Fibroblast of villous mesenchyme (primary cell): ENCODE measurements at places on chromosomes 3 and 15. TPM values are rescaled to one million over a fixed set of nuclear protein-coding genes. Genes with fewer than 3 reads are reported as not detected.
A peak's percentile ranks its signal among the peaks of the same experiment; 100 is the strongest.

TBC1D23 gene
- total RNA-seq, result 55.4 and 90.2 TPM in 2 replicates

BCL2A1 gene
- total RNA-seq, result not detected in 2 replicates

HAUS2 gene
- 25.9 and 26.7 TPM in 2 replicates for total RNA-seq

GUCA1C gene
- total RNA-seq, result not detected in 2 replicates

CPNE9 gene
- not detected in 2 replicates for total RNA-seq

CHST13 gene
- not detected in 2 replicates for total RNA-seq

P2RY1 gene
- 0.32 and 0.43 TPM in 2 replicates for total RNA-seq

SLC38A3 gene
- not detected in 2 replicates for total RNA-seq

ZNF639 gene
- 57.7 and 60.9 TPM in 2 replicates for total RNA-seq

DNA sequence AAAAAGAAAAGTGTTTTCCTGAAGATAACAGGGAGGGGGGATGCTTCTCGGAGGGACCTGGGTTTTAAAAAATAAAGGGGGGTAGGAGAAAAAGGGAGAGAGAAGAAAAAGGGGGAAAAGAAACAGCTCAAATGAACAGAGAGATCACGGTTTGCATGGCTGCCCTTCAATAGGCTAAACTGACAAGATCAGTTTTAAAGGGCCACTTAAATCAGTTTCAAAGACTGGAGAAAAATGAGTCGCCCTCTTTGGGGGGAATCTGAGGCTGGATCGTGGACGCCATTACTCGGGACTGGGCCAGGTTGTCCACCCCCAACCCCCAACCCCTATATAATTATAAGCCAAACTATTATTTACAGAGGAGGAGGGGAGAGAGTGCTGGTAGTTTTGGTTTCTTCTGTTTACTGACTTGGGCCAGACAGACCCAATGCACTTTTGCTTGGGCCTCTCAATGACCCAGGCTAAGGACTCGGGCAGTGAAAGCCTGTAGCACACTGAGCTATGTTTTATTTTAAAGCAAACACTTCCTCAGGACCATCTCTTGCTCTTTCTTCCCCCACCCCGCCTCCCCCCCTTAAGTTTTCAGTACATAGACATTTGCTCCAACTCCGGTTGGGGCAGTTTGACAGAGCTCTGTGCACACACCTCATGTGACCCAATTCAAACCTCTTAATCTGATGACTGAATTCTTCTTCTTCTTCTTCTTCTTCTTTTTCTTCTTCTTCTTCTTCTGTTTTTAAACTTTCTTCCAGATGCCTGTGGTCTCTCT is 6.3 kb downstream of the NR2F2 start:
- DNase-seq, result no peak

- peak; percentile 95 for DNase-seq
Observed at GRCh38 chr3:13537909-13538296, 11.0 kb upstream of the FBLN2 start.

DNA sequence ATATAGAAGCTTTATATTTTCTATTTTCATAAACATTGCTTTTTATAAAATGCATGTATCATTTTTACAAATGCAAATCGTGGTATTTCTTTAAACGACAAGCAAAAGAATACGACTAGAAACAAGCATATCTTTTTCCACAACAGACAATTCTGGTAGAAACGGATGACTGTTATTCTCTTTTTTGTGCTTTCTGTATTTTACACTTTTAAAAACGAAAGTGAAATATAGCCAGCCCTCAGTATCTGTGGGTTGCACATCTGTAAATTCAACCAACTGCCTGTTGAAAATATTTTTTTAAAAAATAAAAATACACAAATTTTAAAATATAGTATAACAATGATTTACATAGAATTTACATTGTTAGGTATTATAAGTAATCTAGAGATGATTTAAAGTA is 61.3 kb downstream of the PRTG start:
- DNase-seq, result no peak

GRCh38 chr15:26890988-26891387 is 24.1 kb downstream of the GABRA5 start:
- no peak for DNase-seq

- DNase-seq, result no peak
Observed at GRCh38 chr3:171729452-171730334, 80.6 kb downstream of the PLD1 start.

- no peak for DNase-seq
Observed at GRCh38 chr3:187458921-187459320, 90.7 kb downstream of the RTP4 start.

DNA sequence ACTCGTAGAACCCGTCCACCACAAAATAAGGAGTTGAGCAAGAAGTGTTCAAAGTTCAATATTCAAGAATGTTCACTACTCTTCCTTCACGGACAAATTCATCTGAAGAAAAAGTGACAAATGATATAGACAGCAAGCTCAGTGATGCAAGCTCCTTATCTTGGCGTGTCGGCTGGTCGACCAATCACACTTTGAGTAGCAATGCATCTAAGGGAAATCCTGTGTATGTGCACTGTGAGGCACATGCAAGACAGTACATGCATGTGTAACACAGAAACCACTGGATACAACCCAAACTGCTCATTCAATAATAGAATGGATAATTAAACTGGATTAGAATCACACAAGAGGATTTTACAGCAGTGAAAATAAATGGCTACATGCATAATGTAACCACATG is 64.4 kb upstream of the CSPG5 start:
- DNase-seq, result no peak

DNA sequence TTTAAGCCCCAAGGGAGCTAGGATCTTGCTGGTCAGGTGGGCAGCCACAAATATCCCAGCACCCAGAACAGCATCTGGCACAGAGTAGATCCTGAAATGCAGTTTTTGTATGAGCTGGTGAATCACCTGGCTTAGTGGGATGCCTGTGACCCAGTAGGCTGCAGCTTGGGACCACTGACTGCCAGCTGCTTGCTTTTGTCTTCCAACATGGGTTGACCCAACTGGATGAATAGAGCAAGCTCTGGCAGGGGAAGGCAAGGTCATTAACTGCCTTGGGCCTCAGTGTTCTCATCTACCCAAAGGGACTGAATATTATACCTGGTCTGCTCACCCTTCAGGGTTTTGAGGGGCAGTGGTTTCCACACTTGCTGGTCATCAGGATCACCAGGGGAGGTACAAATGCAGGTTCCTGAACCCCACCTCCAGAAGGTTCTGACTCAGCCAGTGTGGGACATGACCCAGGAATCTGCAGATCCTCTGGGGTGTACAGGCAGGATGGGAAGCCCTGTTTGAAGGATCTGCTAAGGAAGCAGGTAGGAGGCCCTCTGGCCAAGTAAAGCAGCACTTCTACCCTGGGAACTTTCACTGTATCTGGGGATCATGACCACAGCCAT is 55.4 kb downstream of the ITGA11 start:
- no peak for DNase-seq

DNA sequence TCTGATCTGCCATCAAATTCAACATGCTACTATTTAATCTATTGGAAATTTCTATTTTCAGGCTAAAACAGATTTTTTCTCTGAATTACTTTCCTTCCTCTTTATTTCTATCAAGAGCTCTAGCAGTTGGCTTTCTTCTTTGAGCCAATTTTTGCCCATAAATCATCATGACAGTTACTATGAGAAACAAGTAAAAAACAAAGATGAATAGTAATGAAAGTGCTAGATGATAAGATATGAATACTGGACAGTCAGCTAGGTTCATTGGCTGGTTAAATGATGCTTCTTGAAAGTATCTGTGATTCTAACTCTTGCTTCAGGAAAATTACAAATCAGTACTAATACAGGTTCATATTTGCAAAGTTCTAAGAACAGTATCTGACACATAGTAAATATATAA is 38.6 kb upstream of the NANOGP8 start:
- DNase-seq, result peak; percentile 32

DNA sequence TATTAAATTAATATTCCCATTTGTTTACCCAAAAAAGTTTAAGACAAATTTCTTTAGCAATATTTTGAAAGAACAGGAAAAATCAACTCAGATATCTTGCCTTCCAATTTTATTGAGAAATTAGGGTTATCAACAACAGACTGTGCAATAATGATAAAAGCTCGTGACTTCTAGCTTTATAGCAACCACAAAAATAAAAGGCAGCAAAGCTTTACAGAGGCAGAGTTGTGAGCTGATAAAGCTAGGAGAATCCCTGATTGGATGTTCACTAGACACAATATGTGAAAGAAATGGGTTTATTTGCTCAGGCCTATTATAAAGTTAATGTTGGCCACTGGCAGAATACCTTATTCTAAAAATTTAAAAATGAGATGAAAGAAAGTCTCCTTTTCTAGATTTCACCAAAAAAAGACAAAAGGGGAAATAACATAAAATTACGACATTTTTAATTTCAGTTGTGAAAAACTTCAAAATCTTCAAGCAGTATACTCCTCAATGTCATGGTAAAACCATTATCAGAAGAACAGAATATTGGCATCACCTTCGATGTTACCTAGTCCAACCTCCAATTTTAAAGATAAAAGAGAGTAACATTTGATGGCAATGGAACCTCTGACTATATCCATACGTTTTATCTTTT is 2.8 kb downstream of the VPS13C start:
- no peak for DNase-seq

DNA sequence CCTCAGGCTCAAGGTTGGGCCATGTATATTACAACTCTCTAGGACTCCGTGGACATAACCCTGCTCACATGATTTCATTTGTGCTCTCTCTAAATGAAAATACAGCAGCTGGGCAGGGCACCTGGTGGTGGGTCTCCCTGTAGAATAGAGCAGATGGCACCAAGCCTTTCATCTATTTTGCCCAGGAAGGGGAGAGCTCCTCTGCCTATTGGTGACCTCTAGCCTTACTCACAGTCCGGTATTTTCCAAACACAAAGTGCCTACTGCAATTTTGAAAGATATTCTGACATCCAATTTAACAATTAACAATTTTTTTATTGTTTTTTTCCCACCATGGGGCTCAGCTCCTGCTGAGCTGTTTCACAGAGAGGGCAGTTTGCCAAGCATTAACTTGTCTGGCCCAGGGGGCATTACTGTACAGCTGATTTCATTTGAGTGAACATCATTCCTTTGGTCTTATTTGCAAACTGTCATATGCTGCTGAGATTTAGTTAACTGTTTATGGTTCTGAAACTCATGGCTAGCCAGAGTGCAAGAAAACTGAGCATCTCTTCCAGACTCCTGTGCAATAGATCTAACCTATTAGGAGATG is 474.0 kb downstream of the EPHB1 start:
- no peak for DNase-seq

- DNase-seq, result no peak
Observed at GRCh38 chr15:56490461-56490860, 25.5 kb upstream of the MNS1 start.

DNA sequence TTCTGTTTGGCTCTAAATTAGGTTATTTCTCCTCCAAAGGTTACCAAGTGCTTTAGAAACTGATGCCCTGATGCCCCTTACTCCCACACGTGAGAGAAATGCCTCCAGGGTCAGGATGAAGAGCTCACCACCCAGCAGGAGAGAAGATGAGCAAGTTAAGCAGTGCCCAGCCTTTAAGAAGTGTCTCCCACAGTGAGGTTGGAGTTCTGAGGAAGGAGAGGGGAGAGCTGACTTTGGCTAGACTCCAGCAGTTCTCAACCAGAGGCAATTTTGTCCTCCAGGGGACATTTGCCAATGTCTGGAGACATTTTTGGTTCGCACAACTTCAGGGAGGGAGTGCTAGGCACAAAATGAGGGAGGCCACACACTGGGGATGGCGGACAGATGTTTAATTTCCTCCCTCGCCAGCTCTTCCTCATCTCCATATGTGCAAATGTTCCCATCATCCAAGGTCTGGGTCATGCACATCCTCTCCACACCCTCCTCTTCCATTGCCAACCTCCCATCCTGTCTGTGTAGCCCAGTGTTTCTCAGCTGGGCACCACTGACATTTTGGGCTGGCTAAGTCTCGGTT is 50.6 kb upstream of the SLC7A14 start:
- no peak for DNase-seq

DNA sequence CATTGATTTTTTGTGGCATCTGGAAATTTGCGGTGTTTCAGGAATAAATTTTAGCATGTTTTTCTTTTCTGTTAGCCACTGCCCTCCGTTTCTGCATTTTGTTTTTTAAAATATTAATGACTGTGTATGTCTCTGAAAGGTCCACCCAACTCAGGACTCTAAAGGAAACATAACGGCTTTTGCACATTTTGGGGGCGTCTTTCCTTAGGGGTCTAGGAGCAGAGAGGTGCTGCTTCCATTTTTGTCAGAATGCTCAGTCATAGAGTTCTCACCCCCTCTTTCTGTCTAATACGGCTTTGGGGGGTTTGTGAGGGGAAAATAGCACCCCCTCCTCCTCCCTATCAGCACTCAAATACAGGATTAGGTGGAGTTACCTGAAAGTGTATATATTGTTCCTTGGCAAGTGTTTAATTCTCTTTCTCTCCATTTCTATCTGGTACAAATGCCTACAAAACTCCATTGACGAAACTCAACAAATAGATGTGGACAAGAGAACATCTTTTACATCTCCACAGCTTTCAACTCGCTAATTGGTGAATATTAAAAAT is 219.4 kb downstream of the MEIS2 start:
- no peak for DNase-seq

- DNase-seq, result no peak
Observed at GRCh38 chr3:157551961-157552360, 48.7 kb upstream of the VEPH1 start.

GRCh38 chr3:53231532-53232511 is 24.0 kb downstream of the TKT start:
- DNase-seq, result no peak

- DNase-seq, result no peak
Observed at GRCh38 chr3:116678853-116679252, 30.7 kb upstream of the TUSC7 start.

- no peak for DNase-seq
Observed at GRCh38 chr15:51783967-51784366, 32.6 kb downstream of the TMOD2 start.

DNA sequence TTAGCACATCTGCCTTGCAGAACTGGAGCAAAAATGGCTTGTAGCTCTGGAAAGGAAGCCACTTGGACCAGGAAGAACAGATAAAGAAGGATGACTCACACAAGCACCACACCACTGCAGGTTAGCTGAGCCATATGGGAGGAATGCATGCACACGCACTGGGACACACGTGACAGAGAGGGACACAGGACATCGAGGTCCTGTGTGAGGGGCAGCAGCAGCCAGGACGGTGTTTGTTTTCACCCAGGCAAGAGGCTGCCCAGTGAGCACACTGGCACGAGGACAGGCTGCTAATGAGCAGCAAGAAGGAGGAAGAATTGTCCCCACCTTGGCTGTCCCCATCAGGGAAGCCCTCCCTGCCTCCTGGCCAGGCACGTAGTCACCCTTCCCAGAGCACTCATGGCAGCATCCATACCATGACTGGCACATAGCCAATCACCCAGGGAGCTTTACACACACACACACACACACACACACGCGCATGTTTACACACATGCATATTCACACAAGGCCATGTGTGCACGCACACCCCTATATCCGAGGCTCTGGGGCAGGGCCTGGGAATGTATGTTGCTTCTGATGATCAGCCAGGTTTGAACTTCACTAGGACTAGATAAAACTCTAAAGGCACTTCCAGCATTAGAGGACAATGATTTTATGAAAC is 24.0 kb upstream of the SPTBN5 start:
- DNase-seq, result peak; percentile 80
